ENCODE measurements at places on chromosomes 3 and 15.

GRCh38 chr3:62529230-62529629, 155.9 kb upstream of the FEZF2 start:
- DNase-seq, result no peak

GRCh38 chr3:68751888-68752287, 180.5 kb downstream of the TAFA4 start:
- peak; percentile 3 for DNase-seq

DNA sequence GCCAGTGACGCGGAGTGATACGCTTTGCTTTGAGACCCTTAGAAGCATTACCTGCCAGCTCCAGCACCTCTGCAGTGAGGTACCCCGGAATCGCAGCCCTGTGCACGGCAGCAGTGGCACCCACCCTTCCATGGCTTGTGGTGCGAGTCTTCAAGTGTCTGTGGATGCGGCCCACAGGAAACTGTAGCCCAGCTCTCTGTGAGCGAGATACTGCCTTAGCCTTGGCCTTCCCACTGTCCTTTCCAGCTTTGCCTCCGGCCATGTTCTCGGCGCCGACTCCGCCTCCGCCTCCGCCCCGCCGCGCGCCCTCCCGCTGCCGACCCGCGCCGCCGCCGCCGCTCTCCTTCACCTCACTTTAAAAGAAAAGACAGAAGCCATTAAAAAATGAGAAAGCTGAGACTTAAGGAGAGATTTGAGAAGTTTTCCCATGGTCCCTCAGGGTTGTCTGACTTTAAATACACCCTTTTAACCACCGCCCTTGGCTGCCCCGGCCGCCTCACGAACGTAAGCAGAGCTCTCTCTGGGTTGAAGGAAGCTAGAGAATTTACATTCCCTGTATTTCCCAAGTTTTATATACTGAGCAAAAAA, 78.5 kb upstream of the FAM174B start:
- DNase-seq, result peak; percentile 8

DNA sequence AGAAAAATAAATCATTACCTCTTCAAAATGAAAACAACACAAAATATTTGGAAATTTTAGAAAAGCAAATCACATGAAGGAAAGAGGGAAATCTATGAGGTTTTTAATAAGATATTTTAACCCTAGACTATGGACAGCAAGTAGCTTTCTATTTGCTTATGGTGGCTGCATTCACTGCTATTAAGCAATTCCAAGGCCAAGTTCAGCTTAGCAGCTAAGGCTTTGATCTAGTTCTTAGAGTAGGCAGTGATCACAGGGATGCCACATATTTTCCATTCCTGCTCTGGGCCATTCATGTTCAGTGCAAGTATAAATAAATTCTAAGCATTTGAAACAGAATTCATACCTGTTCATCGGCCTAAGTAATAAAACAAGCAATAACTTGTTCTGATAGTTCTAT, 235.3 kb downstream of the CDIN1 start:
- no peak for DNase-seq

- peak; percentile 50 for DNase-seq
Measured at GRCh38 chr15:80695911-80696661, 976 bp downstream of the ABHD17C start.

DNA sequence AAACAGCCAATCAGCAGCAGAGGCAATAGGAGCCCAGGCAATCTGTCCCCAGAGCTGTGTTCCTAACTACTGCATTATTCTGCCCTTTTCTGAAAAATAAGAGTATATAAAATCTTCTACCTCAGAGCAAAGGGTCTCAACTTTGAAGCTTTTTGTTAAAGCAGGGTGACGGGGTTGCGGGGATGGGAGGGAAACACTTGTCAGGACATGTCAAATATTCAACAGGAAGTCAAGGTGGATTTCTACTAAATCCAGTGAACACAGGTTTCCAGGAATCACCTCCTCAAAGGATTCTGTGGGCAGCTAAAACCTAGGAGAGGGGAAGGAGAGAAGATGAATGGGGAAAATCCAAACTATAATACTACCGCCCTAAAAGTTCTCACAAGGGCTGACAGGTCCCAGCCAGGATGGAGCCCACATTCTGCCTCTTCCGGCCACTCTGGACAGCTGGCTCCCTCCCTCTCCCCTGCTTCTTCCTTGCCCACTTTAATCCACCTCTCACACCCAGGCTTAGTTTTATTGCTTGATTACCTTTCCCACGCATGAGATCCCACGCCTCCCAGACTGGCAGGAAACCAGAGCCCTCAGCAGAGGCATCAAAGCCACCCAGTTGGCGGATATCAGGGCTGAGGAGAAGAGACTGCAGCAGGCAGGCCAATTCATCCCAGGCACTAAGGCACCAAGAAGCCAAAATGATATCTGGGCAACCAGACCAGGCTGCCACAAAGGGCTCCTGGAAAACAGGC, 77.2 kb downstream of the OSBPL10 start:
- DNase-seq, result peak; percentile 37

DNA sequence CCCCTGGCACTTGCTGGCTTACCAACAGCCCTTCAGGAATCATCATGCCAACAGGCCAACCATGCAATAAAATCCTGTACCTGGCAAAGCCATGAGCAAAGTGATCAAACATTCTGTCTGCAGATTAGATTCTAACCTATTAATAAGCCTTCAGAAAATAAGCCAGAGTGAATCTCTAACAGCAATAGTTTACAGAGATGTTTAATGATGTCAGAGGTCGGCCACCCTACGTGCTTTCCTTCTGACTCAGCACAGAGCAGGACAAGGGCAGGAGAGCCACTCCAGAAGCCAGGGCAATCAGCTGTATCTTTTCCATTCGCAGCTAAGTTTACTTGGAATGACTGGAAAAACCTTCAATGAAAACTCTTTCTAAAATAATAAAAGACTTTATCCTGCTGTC, 13.1 kb downstream of the COL8A1 start:
- DNase-seq, result no peak

DNA sequence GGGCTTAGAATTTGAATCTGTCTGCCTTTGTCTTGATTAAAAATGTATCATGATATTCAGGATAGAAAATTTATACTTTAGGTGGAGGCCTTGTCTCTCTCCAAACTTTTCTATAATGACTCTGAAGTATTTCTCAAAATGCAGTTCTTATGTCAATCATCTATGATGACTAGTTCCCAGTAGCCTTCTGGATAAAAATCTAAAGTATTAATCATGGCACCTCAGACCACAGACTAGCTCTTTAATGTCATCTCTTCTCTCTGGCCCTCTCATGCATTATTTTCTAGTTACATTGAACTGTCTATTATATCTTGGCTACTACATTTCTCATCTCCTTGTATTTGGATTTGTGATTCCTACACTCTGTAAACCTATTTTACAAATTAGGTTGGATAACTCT, 96.9 kb downstream of the ZPLD1 start:
- DNase-seq, result no peak

GRCh38 chr3:48962939-48963338, 27.1 kb upstream of the P4HTM start:
- no peak for DNase-seq

DNA sequence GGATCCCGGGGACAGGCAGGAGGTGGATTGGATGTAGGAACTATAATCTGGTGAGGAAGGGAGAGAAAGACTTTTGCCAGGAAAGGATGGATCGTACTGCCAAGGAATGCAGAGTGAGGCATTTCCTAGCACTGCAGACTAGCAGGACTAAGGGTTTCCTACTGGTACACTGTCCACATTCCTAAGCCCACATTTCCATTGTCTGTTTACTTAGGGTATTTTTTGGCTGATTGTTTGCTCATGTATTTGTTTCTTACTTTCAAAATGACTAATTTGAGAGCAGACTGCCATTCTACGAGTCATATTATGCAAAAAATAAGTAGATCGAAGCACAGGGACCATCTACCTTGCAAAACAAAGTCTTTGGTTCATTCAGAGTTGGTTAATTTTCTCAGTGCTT, 1029.5 kb upstream of the NR2F2 start:
- DNase-seq, result no peak

DNA sequence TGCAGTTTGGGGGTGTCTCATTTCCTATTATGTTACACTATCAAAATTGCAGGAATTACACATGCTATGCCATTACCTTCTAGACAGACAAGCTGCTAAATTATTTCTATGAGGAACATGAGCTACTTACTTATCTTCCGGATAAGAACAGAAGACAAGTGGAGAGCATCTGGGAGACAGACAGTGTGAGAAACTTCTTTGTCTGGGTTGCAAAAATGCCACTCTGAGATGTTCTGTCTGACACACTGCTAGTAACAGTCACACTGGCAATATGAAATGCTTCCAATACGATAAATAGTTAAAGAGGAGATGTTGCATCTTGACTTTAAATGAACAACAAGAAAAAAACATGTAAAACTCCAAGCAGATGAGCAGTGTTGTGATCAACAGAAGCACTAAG, 40.1 kb downstream of the LSAMP start:
- DNase-seq, result no peak

DNA sequence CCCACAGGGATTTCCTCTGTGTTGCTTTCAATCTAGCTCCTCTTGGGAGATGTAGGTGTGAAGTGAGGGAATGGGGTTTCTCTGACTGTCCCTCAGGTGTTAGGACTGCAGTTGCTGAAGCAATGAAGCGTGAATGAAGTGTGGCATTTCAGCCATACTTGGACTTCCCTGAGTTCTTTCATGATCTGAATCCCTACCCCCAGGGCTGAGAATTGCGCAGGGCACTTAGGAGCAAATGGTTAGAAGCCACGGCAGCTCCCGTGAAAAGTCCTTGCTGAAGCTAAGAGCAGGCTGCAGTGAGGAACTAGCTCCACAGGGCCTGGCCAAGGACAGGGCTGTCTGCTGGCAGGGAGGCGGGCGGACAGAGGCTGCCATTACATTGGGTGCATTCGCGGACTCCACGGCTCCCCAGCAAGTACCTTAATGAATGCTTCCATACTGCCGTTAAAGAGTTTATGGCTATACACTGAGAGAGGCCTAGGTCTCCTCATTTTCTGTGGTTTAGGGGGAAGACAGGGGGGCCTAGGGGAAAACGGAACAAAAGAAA, 69.0 kb upstream of the RAD18 start:
- no peak for DNase-seq

DNA sequence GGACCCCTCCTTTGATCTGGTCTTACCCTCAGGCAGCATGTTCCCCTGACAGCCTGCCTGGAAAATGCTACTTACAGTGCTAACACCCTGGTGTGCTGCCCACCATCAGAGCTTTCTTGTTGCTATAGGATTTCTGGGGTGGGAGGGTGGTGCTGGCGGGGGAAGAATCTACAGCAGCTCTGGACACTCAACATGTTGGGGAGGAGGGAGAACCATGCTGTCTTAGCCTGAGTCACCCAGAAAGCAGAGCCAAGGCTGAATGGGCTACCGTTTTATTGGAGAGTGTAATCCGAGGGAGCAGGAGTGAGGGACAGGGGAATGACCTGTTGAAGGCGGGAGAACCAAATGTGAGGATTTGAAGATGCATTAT, 45.6 kb downstream of the MFSD1 start:
- no peak for DNase-seq

DNA sequence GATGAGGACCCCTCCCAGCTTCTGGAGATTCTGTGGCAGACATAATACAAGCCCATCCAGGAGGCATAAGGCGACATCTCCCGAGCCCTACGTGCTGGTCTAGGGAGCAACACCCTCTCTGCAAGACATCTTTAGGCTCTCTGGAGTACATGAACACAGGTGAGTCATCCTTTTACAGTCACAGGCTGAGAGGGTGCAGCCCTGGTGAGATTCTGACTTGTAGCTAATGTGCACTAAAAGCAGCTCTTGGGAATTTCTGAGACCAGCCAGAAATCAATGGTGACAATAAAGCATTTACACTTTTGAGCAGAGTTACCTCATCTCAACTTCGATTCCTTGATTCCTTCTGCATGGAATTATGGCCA, 131.1 kb downstream of the XXYLT1 start:
- no peak for DNase-seq

DNA sequence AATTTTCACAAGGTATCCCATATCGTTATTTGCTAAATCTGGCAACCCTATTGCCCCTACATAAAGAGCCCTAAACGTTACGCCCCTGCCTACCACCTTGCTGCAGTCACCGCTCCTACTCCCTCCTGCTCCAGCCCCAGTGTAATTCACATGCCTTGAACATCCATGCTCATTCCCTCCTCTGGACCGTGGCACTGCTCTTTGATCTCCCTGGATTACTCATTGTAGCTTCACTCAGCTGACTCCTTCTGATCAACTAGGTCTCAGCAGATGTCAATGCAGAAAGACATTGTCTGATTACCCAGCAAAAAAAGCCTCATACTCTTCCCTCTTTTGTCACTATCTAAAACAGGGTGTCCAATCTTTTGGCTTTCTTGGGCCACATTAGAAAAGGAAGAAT, 40.7 kb upstream of the KBTBD8 start:
- no peak for DNase-seq

DNA sequence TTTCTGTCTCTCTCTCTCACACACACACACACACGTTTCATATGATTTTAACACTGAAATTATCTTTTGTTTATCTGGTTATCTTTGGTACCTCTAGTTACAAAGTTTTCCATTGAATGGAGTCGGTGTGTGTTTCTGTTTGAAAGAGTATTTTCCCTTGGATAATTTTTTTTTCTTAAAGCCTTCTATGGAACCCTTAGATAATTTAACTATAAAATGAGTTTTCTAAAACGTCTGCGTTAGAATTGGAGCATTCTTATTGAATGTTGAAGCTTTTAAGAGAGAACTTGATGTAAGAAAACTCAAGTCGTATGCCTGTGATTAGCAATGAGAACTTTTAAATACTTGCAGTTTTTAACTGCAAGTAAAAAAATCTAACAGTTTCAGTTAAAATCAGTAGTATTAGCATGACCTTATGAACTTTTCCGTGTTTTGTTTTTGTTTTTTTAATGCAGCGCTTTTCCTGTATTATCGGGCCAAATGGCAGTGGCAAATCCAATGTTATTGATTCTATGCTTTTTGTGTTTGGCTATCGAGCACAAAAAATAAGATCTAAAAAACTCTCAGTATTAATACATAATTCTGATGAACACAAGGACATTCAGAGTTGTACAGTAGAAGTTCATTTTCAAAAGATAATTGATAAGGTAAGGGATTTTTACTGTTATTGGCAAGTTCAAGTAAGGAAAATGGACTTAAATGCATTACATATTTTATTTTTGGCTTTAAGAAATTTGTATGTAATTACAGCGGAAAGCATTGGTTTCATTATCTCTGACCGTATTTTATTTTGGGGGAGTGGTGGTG, 3.0 kb downstream of the SMC4 start:
- DNase-seq, result no peak

DNA sequence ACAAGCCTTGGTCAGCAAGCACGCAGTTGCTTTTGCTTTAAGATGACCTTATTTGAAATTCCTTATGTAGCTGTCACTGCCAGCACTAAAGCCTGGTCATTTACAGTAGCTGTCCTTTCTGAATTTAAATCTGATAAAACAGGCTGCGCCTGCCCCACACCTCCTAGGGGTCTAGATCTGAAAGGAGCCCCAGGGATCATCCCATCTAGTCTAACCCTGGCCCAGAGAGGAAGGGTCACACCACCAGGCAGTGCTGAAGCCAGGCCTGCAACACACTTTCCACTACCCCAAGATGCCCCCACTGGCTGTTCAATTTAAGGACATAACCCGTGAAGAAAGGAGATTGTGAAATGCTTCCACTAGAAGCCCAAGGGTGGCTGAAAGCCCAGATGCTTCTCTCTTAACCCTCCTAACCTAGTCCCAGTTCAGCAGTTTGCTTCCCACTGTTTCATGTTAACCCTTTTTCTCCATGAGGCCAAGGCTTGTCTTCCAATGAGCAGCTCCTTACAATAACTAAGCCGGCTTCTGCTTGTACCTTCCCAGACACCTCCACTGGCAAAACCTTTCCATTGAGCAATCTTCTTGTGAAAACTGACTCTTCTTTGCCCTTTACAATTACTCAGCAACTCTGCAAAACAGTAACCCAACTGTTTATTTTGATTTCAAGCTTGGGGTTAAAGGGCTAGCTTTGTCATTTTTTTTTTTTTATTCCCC, 198.9 kb upstream of the LPP start:
- DNase-seq, result no peak
